Stimulated activated CD4-positive, alpha-beta T cell treated with anti-CD3 and anti-CD28 coated beads, Interleukin-12 subunit alpha, Interleukin-12 subunit beta, amount 100 ng/mL, for 48 hours (primary cell): ENCODE measurements at places on chromosomes 4 and X.
A peak's percentile ranks its signal among the peaks of the same experiment; 100 is the strongest.

- peak; percentile 15 for DNase-seq
These were observed at the start of gene NUDT10 for GRCh38 chrX:51332188-51332942. NUDT10 (plus strand) TSS chrX:51332822; CDS start chrX:51332966, 144 bp downstream.

DNA sequence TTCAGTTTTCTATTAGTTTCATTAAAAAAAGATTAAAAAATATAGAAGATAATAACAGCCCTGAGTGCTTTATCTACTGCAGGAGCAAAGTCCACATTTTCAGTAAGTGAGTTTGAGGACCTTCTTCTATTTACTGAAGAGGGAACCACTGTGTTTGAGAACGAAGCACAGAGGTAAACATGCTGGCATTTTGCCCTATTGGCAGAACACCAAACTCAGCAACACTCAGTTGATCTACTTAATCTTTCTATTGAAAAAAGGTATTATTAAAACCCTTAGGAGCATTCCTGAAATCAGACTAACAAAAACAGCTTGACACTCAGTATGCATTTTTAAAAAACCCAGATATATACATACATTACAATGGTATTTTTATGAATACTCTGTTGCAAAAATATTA lies 1496.7 kb downstream of the TECRL start:
- DNase-seq: no peak

GRCh38 chr4:174713181-174713580 lies 115.9 kb downstream of the GLRA3 start:
- DNase-seq: no peak

GRCh38 chrX:108947205-108947604 lies 210.8 kb upstream of the IRS4 start:
- no peak for DNase-seq

DNA sequence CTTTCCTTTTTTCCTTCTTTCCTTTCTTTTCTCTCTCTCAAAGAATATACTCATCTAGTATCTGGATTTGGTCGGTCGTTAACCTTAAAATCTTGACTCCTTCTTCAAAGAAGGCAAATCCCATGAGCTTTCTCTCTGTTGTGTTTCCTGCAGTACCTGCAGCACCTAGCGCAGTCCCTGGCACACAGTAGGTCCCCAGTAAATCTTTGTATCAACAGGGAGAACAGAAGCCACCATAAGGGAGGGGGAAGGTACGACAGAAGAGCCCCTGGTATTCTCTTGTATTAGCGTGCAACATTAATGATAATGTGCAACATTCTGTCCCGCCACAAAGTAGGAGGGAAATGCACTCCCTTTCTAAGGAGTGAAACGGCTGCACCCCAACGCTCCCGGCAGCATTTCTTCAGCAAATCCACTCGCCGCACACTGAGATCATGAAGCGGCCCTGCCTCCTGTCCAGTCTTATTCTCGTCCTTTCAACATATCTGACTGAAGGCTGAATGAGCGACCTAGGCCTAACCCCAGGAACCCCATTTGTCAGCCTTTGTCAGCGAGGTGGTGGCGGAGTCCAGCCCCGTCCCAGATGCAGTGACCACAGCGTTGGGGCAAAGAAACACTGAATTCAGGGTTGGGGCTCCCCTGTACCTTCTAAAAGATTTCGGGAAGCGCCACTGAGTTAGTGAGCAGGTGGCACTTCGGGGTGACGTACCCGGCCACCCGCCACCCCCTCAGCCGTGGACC lies 133.7 kb downstream of the AMELX start:
- DNase-seq: no peak

DNA sequence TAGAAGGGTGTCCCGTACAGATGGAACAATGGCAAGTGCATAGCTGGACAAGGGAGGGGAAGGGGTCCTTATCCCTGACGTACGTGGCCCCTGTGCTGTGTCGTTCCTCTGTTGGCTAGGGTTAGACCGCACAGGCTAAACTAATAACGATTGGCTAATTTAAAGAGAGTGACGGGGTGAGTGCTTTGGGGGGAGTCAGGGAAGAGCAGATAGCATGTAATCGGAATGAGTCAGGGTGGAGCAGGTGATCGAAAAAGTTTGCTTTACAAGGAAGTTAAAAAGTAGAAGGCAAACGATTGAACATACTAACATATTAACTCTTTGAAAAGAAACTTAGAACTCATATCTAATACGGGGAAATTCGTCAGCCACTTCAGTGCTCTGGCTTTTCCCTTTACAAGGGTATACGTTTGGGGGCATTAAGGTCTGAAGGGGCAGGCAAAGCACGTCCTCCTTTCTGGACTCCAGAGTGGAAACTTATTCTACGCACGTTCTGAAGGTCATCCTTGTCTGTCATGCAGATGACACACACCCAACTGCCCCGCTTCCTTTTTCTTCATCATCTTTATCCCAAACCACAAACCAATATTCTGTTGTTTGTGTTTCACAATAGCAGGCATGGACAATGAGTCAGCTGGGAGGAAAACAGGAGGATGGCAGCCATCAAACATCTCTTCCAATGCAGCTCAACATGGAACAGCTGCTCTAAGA lies 10.2 kb upstream of the CRLF2 start:
- no peak for DNase-seq

DNA sequence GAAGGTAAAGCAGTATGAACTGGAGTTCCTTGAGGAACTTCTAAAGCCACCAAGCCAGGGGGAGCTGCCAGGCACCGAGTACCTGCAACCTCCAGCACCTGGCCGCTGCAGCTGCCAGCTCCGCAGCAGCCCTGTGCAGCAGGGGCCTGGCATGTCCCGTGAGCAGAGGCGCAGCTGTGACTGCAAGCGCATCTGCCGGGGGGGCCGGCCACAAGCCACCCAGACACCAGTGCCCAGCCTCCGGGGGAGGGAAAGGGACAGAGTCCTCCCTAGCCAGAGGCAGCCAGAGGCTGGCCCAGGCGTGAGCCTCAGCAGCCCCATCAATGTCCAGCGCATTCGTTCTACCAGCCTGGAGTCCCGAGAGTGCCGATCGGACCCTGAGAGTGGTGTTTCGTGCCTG lies 26.6 kb upstream of the PRPS1 start:
- DNase-seq: no peak

- no peak for DNase-seq
These were observed 494.4 kb downstream of the TMA16 start for GRCh38 chr4:163988865-163989264.

DNA sequence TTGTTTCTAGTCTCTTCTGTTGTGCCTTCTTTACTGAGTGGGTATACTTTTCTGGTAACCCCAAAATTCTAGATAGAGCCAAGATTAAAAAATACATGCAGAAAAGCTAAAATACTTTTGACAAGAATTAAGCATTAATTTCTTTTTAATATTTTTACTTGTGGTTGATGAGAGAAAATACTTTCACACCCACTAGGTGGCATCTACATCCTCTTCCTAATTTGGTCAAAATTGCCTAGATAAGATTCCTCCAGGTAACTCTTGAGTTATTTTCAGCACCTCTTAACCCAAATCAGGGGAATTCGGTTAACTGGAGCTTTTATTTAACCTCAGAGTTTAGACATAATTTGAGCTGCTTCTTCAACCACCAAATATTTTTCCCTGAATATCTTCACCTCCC lies 28.4 kb upstream of the COX7B2 start:
- DNase-seq: no peak

DNA sequence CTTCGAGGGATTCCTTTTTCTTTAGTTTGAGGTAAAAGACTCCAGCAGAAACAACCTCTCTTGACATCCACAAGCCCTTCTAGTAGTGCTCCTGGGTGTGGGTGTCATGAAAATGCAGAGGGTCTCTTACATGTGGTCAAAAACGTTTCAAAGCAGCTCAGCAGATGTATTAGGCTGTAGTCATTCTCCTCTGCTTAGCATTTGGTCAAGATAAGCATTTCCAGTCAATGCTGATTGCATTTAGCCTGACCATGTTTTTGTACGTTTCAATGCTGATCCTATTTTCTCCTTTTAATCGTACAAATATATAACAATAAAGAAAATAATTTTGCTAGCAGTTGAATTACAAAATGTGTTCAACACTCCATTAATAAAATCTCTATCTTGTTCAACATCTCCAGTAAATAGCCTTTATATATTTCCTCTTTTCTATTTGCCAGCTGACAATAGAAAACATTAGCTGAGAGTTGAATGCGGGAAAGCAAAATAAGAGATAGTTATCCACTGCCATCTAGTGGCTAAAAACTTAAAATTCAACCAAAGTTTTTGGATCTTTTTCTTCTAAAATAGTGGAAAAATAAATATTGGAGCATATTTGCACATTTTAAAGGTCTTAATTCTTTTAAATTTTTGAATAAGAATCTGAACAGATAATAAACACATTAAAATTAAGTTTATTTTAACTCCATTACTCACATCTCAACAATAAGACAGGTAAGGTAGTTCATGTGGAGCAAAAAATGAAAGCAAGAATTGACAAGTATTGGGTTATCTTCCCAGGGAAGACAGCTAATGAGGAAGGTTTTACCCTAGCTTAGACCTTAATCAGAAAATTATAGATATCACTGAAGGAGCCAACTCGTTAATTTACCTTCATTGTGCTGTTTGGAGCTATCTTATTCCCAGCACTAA lies 15.2 kb upstream of the PACRGL start:
- no peak for DNase-seq

DNA sequence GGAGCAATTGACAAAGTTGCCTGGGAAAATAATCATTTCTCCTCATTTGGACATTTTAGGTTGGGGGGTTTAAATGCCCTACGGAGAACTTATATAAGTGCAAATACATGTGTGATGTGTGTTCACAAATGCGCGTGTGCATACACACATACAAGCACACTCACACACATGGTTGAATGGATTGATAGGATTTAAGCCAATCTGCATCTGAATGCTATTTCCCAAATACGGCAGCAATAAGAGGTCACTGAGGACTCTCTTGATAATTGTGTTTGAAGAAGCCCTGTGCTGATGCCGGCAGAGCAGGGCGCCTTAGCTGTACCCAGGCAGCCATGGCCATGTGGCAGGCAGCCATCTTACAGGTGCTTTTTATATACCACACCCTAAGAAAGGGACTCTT lies 165.3 kb upstream of the LEF1 start:
- no peak for DNase-seq

GRCh38 chr4:4726051-4726450 lies 133.4 kb upstream of the MSX1 start:
- DNase-seq: no peak

GRCh38 chrX:154008521-154008920 lies 11.2 kb downstream of the IRAK1 start:
- DNase-seq: no peak

GRCh38 chrX:30786374-30786773 lies 102.7 kb downstream of the TAB3 start:
- no peak for DNase-seq

DNA sequence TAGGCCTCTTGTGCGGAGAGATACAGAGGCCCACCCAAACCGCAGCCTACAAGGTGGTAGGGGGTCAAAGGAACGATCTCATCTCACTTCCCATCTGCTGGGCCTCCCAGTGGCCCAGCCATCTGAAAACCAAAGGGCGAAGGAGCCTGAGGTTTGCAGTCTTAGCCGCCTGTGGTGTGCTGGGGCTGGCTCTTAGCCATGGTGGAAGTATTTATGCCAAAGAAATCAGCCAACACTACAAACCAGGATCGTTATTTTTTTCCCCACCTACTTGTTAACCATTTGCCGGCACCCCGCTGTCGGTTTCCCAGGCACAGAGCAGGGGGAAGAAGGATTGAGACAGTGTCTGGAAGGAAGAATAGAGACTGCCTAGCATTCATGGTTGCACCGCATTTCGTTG lies 30.9 kb upstream of the CDKL5 start:
- no peak for DNase-seq

DNA sequence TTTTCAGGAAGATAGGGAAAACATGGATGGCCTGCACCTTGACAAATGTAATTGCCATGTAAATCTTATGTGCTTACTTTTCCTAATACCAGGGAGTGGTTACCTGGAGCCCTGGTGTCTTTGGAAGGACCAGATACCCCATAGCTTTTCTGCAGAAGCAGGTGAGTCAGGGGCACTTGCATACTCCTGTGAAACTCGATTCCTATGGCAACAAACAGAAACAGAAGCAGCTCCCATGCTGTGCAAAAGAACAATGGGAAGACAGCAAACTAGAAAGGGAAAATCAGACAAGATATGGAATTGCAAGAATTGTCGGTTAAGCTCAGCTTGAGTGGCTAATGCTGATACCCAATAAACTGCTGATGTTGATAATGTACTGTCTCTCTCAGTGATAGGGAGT lies 117.4 kb upstream of the AFF2 start:
- no peak for DNase-seq

DNA sequence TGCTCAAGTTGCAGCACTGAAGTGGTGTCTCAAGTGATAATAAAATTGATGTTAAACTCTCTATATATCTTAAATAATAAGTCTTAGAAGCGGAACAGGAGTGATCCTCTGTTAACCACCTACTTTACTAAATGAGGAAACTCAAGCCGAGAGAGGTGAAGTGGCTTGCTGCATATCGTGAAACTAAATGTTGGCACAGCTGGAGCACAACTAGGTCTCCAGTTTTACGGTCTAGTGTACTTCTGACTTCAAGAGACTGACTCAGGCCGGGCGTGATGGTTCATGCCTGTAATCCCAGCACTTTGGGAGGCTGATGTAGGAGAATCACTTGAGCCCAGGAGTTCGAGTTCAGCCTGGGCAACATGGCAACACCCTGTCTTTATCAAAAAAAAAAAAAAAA lies 35.5 kb upstream of the PLS3 start:
- DNase-seq: no peak

DNA sequence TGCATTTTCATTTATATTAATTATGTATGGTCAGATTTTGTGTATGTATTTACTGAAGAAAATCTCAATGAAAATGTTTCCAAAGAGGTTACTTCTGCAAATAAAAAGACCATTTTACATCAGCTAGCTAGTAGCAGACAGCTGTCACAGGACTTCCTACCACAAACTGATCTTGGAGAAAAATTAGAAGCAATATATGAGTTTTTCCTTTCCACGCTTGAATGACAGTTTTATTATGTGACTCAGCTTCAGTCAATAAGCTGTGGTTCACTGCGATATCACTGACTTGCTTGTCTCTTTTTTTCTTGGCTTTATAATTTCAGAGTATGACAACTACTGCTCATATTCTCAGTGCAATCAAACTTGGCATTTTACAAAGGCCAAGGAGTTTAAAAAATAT lies 787.4 kb upstream of the GALNTL6 start:
- no peak for DNase-seq

DNA sequence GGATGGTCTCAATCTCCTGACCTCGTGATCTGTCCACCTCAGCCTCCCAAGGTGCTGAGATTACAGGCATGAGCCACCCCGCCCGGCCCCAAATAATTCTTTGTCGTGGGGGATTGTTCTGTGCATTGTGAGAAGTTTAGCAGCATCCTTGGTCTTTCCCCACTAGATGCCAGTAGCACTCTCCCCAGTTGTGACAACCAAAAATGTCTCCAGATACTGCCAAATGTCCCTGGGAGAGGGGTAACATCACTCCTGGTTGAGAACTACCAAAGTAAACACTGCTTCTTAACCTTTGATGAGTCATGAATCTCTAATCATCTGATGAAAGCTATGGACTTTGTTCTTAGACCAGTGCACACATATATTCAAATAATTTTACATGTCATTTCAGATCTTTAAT lies 90.7 kb upstream of the BRS3 start:
- no peak for DNase-seq
